ENCODE measurements at places on chromosomes 1 and 21.

DNA sequence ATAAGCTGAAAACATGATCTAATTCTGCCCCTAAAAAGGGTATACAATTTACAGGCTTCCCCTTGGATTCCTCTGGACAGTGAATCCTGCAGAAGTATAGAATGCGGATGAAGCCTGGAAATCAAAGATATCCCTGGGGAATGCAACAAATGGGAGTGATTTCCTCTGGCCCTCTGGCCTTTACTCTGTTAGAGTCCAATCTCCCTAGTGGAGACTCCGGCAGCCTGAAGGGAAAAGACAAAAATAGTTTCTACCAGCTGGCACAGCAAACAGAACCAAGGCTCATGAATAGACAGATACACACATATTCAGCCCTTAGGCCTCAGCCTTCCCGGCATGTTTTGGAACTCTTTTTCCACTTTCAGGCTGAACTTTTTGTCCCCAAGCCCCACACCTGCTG is 3.9 kb upstream of the LRRC52 start:
- DNase-seq: no peak

GRCh38 chr1:200079232-200079940 is 51.9 kb downstream of the NR5A2 start:
- no peak for DNase-seq

GRCh38 chr21:39184050-39184980 is 1.1 kb upstream of the PSMG1 start:
- peak; percentile 43 for DNase-seq

DNA sequence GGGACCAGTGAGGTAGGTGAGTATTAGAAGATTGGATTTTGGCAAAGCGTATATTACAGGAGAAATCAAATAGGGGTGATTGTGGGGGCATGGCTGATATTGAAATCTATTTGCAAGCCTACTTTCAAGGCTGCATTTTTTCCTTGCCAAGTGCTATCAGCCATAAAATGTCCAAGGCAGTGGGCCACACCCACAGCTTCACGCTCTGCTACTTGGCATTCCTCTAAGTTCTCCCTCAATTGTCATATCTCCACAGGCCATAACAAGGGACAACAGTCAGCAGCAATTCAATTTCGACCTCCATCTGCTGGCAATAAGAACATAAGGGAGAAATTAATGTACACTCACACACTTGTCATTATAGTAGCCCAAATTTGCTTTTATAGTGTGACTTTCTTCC is 667.1 kb upstream of the PKN2 start:
- DNase-seq: peak; percentile 8

DNA sequence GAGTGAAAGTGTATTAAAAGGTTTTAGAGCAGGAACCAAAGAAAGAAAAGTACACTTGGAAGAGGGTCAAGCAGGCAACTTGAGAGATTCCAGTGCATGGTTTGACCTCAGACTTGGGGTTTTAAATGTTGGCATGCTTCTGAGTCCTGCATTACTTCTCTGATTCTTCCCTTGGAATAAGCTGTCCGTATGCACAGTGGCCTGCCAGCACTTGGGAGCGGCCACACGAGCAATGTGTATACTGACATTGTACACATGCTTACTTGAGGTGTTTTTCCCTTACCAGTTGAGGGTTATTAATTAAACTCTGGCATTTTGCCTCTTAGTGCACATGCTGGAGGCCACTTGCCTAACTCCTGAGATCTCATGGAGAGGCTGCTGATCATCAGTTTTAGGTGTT is 786.6 kb upstream of the RGS18 start:
- no peak for DNase-seq
